ENCODE measurements at places on chromosomes 16 and 17. TPM values are rescaled to one million over a fixed set of nuclear protein-coding genes. Genes with fewer than 3 reads are reported as not detected.
A peak's percentile ranks its signal among the peaks of the same experiment; 100 is the strongest.

DNA sequence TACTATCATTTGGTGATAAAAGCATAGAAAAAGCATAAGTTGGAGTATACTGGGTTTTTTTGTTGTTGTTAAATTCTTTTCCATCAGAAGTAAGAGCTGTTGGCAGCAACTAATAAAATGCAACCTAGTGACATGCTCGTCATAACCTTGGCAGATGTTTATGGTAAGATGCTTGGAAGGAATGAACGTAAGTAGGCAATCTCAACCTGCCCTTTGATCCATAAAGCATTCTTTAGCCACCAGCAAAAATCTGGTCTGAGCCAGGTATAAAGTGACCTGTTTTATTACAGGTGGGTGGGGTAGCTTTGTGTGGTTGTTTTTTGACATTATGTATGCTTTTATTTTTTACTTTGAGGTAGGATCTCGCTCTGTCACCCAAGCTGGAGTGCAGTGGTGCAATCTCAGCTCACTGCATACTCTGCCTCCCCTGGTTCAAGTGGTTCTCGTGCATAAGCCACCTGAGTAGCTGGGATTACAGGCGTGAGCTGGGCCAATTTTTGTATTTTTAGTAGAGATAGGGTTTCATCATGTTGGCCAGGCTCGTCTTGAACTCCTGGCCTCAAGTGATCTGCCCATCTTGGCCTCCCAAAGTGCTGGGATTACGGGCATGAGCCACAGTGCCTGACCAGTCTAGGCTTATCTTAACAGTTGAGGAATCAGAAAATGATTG, 22.0 kb downstream of the WSB1 start:
- no peak for DNase-seq

DNA sequence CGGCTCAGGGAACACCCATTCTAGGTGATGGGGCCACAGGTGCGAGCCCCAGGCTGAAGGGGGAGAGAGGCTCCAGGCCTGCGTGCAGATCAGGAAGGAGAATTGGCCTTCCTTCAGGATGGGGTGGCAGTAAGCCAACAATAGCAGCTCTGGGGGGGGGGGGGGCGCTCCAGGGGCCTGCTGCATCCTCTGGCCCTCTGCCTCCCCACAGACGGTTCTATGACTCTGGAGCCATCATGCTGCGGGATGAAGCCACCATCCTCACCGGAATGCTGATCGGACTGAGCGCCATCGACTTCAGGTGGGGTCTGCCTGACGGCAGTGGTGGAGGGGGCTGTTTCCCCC, 6.1 kb downstream of the RUNDC3A start:
- no peak for DNase-seq

- DNase-seq: no peak
Observed at GRCh38 chr17:77045441-77046041, 95.2 kb upstream of the SEC14L1 start.

GRCh38 chr16:84278968-84279367, 15.7 kb upstream of the WFDC1 start:
- peak; percentile 62 for DNase-seq

GRCh38 chr16:85859818-85860125, 39.2 kb upstream of the IRF8 start:
- no peak for DNase-seq

DNA sequence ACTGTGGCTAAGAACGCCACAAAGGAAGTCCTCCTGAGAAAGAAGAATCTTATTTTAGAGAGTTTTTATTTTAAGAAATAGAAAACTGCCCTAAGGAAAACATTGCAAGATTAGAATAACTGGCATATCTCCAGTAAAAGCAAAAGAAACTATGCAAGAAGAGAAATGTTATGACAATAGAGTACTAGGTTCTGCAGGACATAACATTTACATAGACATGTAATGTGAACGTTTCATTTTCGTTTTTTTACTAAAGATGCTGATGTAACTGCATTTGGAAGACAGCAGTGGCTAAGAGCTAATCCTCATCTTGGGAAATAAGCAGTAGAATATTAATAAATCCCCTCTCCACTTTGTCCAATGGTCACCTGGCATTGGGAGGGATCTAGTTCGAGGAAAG, 7.8 kb upstream of the ASGR2 start:
- no peak for DNase-seq

GRCh38 chr17:75894049-75894733, 2.6 kb downstream of the TRIM65 start:
- no peak for DNase-seq

DNA sequence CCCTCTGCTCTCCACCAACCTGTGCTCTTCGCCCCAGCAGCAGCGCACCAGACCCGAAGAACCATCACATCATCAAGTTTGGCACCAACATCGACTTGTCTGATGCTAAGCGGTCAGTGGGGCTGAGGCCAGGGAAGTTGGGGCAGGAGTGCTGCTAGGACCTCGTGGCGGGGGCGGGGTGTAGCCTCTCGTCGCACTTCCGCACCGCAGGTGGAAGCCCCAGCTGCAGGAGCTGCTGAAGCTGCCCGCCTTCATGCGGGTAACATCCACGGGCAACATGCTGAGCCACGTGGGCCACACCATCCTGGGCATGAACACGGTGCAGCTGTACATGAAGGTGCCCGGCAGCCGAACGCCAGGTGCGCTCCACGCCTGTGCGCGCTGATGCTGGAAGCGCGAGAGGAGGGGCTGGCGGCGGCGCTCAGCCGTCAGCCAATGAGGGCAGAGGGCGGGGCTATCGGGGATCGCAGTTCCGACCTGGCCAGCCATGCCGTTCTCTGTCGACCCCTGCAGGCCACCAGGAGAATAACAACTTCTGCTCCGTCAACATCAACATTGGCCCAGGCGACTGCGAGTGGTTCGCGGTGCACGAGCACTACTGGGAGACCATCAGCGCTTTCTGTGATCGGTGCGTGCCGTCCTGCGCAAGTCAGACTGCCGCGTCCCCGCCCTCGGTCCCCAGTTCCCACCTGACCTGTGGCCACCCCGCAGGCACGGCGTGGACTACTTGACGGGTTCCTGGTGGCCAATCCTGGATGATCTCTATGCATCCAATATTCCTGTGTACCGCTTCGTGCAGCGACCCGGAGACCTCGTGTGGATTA, 3.2 kb upstream of the TMEM88 start:
- DNase-seq: peak; percentile 95

DNA sequence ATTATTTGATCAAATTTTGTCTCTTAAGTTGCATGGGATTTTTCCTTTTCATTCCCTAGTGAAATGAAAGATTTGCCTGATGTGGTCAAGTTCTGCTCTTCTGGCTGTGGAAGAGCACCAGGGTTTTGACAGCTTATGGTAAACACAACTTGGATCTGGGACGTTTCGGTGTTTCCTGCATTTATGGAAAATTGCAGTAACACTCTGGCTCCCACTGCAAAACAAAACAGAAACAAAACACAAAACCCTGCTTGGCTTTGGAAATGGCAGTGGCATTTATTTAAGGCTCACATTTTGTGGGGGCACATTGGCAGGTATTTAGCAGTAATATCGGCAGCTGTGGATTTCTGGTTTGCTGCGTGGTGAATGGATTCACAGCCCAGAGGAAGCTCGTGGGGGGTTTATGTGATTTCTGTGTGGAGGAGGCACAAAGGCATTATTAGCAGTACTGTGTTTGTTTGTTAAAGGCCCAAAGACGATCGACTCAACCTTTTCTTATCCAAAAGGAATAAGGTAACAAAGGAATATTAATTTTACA, 377.8 kb downstream of the SNX29 start:
- DNase-seq: no peak

GRCh38 chr16:52439171-52439701, 107.7 kb downstream of the TOX3 start:
- DNase-seq: no peak

The P2RX1 gene
- 3.2 TPM for total RNA-seq

The CDYL2 gene
- total RNA-seq: 0.74 TPM

DNA sequence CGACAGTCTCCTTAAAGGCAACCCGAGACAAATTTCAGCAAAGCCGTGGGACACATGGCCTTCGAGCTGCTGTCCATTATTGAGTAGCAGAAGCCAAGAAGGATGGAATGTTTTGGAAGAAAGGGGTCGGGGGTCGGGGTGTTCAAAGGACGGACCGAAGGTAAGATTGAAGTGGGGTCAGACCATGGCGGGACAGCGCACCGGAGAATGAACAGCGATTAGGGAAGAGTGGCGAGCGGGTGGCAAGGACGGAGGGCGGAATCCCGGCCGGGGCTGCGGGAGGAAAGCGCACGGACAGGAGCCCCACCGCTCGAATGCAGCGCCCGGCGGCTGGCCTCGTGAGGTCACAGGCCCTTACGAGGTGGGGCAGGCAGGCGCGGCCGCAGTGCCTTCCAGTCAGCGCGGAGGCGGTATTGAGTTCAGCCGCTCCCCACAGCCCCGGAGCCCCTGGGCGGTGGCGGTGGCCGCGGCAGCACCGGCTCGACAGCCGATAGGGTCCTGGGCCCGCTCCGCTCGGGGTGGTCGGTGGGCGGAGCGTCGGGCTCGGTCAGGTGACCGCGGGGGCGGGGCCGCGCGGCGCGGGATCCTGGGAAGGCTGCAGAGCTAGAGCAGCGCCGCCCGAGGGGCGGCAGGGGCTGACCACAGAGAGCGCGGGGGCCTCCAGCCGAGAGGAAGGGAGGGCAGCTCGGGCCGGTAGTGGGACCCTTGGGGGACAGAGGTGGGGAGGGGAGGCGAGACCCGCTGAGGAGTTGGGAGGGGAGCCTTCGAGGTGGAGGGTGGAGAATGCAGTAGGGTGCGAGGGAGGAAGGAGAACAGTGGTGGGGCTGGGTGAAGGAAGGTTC, at the start of gene EFCAB13:
Gene EFCAB13 (plus strand): TSS at position 574 of the 842 bp plus-strand sequence. CDS start 4,399 bp downstream, outside the sequence.
- peak; percentile 92 for DNase-seq

DNA sequence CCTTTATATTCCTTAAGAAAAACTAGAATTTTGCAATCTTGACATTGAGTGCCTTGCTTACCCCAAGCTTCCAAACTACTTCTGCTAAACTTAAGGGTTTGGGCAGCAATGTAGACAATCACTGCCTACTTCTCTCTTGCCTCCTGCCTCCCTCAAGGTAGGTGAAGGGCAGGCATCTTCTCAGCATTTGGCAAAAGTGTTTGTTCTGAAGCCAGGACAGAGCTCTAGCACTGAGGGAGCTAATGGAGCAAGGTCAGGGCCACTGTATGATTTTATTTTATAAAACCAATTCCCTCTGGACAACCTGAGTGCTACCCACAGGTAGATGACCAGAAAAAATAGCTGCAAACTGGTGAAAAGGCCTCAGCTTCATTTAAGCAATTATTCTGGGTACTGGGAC, 111.8 kb downstream of the IRX3 start:
- DNase-seq: no peak

DNA sequence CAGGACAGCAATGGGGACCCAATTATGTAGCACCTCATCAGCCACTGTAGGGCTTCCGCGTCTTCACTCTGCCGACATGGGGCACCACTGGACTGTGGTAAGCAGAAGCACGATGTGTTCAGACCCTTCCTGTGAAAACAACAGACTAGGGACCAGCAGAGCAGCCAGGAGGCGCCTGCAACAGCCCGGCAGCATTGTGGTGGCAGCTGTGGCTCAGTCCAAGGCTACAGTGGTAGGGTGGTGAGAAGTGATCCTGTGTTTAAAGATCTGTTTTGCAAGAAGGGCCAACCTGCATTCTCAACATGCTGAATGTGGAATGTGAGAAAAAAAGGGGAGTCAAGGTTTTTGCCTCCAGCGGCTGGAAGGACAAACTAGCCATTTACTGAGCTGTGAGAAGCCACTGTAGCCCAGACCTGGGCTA, 80.8 kb downstream of the GAS7 start:
- DNase-seq: no peak

DNA sequence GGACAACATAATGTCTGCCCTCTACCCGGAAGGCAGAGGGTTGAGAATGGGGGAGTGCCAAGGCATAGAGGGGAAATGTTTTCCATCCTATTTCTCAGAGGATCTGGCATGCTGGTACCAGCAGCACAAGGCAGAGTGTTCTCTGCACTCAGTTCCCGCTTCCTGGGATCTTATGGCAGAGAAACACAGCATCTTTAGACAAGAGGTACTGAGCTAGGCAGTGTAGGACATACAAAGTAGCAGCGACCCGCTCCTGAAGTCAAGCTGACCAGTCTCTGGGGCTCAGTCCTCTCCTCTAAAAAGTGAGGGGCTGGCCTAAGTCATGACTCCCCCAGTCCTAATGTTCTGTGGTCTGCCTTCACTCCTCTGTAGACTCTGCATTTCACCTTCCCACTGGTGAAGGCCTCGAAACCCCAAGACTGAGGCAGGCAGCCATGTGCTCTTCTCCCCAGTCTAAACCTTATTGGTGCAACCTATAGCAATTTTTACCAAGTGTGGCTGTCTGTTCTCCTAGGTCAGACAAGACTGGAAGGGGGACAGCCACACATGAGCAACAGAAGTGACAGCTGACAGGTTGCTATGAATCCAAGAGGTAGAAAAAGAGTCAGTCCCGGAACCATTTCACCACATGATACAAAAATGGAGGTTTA, 11.3 kb upstream of the TSPOAP1 start:
- no peak for DNase-seq

GRCh38 chr17:64773836-64774761, 112.0 kb upstream of the SMURF2 start:
- DNase-seq: peak; percentile 66

The KRT38 gene
- not detected for total RNA-seq

DNA sequence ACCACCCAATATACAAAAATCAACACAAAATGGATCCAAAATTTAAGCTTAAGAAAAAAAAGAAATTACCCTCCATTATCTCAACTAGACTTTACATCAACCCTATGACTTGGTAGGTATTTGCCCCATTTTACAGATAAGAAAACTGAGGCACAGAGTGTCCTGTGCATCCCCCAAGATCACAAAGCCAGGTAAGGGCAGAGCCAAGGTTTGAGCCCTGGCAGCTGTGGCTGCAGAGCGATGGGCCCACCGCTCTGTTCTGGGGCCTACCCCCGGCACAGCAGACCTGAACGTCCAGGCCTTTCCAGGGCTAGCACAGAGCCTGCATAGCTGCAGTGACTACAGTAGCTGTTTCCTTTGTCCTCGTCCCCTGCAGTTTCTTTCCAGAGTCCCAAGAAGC, 417.6 kb downstream of the SOX9 start:
- DNase-seq: no peak

- DNase-seq: no peak
Observed at GRCh38 chr17:60902399-60902798, 224.7 kb downstream of the BCAS3 start.

- no peak for DNase-seq
Observed at GRCh38 chr16:77308163-77308561, 109.0 kb downstream of the SYCE1L start.

DNA sequence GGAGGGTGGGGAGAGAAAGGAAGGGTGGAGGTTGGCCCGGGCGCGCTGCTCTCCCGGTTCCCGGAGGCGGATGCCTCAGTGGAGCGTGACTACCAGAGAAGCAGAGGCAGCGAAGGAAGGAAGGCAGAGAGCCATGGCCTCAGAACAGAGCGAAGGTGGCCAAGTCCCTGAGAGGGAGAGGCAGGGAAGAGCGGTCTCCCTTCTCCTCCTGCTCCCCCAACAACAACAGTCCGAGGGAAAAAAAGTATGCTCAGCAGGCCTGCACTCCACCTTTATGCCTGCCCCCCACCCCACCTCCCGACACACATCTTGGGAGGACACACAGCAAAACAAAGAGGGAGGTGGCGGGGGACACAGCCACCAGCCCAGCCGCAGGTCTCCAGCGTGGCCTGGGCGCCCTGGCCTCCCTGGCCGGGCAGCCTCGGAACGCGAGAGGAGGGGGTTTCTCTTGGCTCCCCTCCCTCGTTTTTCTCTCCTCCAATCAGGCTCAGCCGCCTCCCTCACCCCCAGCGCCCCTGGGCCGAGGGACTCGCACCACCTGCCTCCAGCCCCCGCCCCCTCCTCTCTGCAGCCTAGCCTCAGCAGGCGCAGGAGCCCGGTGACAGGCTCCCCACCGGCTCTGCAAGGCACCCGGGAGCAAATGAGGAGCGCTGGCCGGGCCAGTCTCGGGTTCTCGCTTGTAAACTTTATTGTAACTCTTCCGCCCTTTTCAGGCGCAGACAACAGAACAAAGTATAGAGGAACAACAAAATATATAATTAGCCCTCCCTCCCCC, 1.1 kb upstream of the HOXB7 start:
- no peak for DNase-seq

The IRX5 gene
- 93.0 TPM for total RNA-seq
